NCI-H82 (cell line): ENCODE measurements at places on chromosomes 16 and 17.

GRCh38 chr17:79779661-79780365 is 1.9 kb downstream of the CBX2 start:
- no peak for DNase-seq

DNA sequence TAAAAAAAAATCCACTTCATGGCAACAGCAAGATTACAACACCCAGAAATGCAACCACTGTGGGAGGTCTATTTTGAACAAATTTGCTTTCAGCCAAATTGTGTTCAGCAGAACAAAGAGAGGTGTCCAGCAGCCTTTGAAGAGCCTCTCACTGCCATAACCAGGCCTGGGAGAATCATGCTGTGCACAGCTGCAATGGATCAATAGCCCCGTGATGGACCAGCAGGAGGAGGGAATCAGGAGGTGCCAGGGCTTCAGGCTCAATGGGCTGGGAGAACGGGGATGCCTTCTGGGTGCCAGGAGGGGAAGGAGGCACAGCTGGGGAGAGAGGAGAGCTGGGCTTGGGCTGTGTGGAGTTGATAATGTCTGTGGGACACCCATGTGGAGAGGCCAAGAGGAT is 366.2 kb upstream of the EEF2KMT start:
- no peak for DNase-seq

GRCh38 chr16:12480286-12480685 is 323.4 kb downstream of the CPPED1 start:
- DNase-seq = peak; percentile 72

DNA sequence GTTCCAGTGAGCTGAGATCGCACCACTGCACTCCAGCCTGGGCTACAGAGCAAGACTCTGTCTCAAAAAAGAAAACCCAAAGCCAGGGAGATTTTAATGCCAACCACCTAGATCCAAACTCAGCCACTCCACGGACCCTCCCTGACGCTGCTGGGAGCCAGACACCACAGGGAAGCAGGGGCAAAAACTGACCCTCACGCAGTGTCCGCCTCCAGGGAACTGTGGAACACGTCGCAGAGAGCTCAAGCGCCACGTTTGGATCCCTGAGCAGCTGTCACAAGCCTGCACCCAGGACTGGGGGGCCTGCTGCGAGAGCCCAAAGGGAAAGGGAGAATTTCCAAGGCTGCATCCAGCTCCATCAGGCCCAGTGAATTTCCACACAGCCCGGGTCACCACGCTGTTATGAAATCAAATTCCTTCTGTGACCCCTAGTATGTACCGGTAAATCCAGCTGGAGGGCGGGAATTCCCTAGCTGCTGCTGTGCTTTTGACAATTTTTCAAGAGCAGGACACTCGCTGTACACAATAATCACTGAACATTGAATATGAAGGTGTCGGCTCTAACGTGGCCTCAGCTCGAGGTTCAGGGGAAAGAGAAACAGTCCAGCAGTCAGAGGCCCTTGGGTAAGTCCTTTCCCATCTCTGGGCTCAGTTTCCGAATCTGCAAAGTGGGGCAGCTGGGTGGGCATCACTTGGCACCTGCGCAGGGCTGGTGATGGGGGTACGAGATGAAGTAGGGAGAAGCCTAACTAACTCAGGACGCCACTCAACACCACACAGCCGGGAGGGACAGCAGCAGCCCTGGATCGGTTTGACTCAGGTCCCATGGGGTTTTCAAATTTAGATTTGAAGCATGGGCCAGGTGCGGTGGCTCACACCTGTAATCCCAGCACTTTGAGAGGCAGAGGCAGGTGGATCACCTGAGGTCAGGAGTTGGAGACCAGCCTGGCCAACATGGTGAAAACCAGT is 8.6 kb downstream of the CARHSP1 start:
- no peak for DNase-seq

DNA sequence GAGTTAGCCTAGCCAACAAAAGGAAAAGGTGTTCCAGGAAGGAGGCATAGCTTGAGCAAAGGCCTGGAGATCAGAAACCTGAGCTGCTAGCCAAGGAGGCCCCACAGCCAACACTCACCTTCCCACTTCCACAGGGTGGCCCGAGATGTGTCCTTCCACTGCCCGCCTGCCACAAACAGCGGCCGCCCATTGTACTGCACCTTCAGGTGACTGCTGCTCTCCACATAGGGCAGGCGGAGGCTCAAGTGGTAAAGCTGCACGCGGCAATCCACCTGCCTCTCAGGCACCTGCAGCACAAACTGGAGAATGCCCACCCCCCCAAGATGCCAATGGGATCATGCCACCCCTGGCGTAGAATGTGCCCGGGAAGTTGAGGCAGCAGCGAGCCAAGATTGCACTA is 111.5 kb downstream of the RMI2 start:
- DNase-seq = no peak

DNA sequence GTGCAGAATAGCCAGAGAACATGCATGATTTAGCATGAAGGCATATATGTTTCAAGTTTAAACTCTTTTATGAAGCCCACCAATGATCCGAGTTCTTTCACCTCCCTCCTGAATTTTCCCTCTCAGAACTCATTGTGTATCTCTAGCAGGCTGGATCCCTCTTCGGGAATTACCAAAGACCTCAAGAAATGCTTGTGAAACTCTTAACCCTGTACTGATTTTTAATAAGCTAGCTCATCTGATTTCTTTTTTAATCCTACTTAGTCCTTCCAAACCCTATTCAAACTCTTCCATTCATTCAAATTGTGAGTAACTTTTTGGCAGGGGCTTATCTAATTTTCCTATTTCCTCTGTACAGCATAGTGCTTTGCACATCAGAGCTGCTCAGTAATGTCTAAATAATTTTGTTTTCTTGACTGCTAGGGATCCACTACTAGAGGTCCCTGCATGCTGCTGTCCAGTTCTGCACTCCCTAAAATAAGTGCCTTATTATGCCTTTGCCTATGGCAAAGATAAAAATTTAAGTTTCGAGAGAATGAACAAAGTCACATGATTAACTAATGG is 723.8 kb downstream of the CDH11 start:
- no peak for DNase-seq

DNA sequence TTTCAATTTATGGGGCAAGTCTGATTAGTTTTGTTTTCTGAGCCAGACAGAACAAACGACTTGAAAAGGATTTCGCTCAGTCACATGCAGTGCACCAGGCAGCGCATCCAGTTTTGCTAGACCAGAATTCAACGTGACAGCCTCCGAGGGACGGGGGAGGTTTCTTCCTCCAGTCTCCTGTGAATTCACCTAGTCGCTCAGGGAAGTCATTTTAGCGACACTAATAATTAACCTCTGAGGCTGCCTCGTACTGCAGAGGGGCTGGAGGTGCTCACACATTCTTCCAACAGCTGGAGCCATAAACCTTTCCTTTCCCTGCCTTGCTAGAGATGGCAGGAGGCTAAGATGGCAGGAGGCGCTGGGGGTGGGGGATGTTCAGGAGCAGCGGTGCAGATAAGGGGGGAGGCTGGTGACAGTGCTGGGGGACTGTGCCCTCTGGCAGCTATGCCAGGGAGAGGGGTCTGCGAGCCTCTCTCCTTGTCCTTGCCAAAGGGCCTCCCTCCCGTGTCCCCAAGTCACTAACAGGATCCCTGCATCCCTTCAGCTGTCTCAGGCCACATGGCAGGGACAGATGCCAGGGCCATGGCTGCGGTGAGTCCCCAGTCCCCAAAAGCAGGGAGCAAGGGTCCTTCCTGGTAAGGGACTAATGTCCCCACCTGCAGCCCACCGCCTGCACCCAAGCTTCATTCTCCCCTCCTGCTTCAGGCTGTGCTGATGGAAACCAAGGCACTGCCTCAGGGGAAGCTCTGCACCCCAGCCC is 24.0 kb downstream of the MXRA7 start:
- DNase-seq = no peak

- peak; percentile 45 for DNase-seq
Measured at GRCh38 chr16:89491238-89491869, 993 bp upstream of the ANKRD11 start.

DNA sequence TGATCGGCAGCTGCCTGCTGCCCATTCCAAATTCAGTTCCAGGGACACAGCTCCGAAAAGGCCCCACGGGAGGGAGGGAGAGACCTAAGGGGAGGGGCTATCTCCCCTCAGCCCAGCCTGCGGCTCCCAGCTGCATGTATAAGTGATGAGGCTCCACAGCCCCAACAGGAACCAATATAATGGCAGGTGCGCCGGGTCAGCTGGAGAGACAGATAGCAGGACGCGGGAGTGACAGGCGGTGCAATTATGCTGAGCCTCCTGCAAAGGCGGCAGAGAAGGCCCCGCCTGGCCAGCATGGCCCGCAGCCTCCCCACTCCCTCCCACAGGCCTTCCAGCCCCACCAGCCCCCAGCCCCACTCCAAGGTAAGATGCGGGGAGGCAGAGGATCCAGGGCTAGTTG is 8.1 kb upstream of the C1QL1 start:
- peak; percentile 73 for DNase-seq

- DNase-seq = no peak
Measured at GRCh38 chr16:19599968-19600716, 44.6 kb downstream of the VPS35L start.

GRCh38 chr17:1724869-1725641 is 551 bp downstream of the WDR81 start:
- DNase-seq = no peak

- no peak for DNase-seq
Measured at GRCh38 chr17:57625957-57626356, 119.1 kb downstream of the CCDC182 start.

DNA sequence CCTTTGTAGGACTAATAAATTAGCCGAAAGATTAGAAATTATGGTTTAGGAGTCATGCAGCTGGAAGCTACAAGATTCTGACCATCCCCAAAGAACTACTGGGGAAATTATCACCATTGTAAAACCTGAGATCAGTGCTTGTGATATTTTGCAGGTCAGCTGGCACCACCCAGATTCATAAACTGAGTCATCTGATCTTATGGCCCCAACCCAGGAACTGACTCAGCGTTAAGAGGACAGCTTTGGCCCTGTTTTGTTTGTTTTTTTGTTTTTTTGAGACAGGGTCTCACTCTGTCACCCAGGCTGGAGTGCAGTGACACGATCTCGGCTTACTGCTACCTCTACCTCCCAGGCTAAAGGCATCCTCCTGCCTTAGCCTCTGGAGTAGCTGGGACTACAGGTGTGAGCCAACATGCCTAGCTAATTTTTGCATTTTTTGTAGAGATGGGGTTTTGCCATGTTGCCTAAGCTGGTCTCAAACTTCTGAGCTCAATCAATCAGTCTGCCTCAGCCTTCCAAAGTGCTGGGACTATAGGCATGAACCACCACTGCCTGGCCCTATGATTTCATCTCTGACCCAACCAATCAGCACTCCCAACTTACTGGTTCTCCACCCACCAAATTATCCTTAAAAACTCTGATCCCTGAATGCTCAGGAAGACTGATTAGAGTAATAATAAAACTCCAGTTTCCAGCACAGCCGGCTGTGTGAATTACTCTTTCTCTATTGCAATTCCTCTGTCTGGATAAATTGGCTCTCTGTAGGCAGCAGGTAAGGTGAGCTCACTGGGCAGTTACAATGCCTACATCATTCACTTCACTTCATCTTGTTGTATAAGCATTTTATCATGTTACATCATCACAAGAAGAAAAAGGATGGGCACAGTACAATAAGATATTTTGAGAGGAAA is 79.4 kb upstream of the KSR1 start:
- DNase-seq = no peak
